GF-D8 (cell line): ENCODE measurements at places on chromosomes 2 and 18.
A peak's percentile ranks its signal among the peaks of the same experiment; 100 is the strongest.

DNA sequence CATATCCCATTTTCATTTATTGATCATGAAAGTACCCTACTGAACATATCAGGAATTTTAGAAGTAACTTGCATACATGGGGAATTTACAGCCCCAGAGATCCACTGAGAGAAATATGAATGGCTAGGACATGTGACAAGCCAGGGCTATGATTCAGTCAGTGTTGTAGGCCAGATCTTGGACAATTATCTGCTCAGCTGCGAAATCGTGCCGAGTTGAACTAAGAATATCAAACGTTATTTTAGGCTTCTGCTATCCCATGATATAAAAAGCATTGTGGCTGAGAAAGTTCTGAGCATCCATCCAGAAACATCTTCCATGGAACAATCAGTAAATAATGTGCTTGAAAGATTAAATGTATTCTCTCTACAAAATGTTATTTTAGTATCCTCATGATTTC, 85.7 kb upstream of the UNC80 start:
- no peak for DNase-seq

DNA sequence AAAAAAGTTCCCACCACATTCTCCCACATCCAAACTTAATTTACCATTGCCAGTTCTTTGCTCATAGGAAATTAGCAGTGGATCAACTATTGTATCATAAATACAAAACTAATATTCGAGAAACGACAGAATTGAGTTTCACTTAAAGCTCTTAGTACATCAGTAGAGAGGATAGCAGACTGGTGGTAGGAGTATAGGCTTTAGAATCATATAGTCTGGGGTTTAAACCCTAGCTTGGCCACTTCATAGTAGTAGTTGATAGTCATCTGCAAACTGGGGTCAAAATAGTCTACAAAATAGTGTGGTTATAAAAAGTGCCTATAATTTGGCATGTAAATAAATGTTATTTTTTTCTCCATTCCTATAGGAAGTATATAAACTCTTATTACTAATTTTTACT, 30.9 kb downstream of the PIK3C3 start:
- no peak for DNase-seq

DNA sequence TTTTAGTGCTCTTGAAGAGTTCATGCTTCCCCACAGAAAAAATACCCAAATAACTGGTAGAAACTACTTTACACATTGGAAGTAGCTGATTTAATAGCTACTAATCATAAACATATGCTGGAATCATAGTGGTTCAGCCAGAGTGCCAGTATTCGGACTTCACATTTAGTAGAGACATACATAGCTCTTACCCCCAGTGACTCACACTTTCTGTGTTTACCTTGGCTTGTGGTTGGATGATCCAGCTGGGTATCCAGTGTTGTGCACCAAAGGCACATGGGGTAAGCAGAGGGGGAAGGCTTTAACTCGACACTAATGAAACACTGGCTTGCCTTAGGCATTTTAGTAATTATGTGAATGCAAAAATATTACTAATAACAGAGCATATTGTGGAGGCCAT, 18.1 kb downstream of the ARHGAP28 start:
- no peak for DNase-seq

DNA sequence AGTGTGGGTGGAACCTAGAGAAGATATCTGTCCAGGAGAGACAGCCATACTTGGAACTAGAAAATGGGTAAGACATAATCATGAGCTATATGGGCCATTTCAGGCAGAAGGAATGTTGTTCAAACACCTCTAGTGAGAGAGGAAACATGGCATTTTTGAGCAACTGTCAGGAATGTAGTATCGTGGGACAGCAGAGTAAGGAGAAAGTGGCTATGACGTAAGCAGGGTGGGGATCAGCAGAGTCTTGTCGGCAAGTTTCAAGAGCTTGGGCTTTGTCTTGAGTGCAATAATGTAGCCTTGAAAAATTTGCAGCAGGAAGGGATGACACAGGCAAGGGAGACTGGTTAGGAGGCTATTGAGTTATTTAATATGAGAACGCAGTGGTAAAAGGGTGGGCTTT, 20.4 kb downstream of the SERPINB7 start:
- no peak for DNase-seq

- DNase-seq = no peak
These were observed 162.1 kb downstream of the ZEB2 start for GRCh38 chr2:144357623-144358373.

GRCh38 chr2:65116645-65117044, 13.3 kb downstream of the RAB1A start:
- DNase-seq = no peak

GRCh38 chr2:161223139-161223732, 63.0 kb downstream of the TANK start:
- DNase-seq = peak; percentile 19

GRCh38 chr2:189252991-189253675, 73.6 kb upstream of the COL5A2 start:
- no peak for DNase-seq

GRCh38 chr18:78587626-78588600, 391.7 kb upstream of the SALL3 start:
- no peak for DNase-seq

- DNase-seq = no peak
These were observed 11.2 kb upstream of the EFR3B start for GRCh38 chr2:25030702-25031101.

- DNase-seq = no peak
These were observed 219.4 kb upstream of the STON1 start for GRCh38 chr2:48310581-48310980.

- DNase-seq = no peak
These were observed 58.1 kb upstream of the IL1RL1 start for GRCh38 chr2:102253140-102253752.

DNA sequence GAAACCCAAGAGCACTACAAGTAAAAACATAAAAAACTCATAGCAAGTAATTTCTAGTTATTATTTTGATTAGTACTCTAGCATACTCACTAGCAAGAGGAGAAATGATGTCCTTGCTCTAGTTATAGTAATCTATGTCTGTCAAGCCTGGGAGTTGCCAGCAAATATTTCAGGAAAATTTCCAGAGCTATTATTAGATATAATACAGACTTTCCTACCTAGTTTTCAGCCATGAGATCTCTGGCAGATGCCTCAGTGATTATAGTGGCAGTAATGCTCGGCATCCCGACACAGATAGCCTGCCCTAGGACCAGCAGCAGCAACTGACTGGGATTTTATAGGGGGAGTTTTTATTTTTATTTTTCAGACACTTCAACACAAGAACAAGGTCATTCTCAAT, 224.4 kb downstream of the ZNF385B start:
- no peak for DNase-seq

DNA sequence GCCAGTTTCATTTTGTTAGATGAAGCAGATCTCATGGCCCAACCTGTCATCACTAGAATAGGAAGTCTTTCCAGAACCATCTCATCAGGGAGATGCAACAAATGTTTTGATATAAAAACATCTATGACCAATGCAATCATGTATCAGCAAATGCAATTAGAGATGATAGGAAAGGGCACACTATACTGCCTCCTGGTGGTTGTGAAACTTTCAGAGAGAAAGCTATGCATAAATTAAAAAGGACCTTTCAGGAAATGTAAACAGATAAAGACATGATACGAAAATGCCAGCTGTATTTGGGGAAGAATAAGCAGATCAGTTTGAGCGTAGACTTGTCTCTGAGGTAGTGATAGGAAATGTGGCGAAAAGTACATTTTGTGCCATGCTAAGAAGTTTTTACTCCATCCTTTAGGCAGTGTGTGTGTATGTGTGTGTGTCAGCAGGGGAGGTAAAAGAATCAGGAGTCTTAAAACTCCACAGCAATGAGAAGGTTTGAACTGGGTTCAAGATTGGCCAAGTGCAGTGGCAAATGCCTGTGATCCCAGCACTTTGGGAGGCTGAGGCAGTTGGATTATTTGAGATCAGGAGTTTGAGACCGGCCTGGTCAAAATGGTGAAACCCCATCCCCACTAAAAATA, 479.3 kb downstream of the CPS1 start:
- no peak for DNase-seq

DNA sequence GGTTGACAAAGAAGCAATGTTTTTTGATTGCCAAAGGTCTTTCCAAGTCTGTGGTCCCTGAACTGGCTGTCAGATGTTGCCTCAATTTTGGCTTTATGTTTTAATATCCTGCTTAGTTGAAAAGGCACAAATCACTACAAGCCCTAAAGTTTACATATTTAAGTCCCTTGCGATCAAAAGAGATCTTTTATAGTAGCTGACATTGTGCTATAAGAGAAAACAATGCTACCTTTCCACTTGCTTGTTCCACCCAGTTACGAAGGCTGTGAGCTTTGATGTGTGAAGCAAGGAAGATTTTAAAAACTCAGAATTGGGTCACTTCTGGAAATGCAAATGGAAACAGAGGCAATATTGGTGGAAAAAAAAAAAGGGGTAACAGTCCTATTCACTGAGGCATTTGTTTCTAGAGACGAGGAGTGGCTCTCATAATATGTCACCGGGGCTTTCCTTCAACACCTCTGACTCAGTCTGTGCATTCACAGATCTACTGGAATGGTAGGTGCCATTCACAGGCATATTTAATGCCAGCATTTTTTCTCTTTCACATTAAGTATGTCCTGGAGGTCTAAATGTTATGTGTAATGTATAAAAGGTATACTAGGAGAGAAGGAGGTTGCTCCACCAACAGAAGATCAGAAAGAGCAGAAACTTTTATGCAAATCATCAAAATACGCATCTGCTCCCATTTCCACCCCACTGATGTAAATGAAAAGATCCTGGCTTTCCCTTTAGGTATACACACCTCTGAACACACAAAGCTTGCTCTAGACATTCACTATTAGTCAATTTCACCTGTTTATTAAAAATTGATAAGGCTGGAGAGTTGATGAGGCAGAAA, 91.8 kb downstream of the TGIF1 start:
- DNase-seq = no peak

- no peak for DNase-seq
These were observed 463.2 kb downstream of the THSD7B start for GRCh38 chr2:137228566-137228965.

DNA sequence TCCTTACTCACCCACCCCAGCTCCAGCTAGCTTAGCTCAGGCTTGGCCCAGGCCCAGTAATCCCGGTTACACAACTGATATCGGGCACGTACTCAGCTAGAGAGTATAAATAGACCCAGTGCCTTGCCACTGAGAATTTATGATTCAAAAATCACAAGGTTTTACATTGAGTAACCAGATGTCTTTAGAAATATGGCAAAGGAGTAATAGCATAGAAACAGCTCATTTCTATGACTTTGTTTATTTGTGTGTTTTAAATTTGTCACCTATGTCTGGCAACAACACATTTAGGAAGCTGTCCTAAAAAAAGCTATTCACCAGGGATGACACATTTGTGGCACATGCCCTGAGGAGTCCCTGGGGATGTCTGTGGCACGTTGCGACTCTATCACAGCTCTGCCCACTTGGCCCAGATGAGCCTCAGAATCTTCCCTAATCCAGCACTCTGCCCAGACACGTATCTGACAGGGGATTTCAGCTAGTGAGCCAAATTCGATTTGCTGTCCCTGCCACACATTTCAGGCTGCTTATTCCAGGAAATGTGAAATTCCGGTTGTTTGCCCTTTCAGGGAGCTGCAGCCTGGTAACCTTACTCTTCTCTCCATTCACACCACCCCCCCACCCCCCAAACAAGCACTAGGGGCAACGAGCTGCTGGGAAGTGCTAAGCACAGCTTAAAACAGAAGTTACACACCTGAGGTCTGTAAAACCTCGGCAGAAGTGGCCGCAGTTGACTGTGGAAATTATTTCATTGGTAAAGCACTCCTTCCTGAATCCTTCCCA, 85.4 kb upstream of the ZCCHC2 start:
- DNase-seq = no peak

DNA sequence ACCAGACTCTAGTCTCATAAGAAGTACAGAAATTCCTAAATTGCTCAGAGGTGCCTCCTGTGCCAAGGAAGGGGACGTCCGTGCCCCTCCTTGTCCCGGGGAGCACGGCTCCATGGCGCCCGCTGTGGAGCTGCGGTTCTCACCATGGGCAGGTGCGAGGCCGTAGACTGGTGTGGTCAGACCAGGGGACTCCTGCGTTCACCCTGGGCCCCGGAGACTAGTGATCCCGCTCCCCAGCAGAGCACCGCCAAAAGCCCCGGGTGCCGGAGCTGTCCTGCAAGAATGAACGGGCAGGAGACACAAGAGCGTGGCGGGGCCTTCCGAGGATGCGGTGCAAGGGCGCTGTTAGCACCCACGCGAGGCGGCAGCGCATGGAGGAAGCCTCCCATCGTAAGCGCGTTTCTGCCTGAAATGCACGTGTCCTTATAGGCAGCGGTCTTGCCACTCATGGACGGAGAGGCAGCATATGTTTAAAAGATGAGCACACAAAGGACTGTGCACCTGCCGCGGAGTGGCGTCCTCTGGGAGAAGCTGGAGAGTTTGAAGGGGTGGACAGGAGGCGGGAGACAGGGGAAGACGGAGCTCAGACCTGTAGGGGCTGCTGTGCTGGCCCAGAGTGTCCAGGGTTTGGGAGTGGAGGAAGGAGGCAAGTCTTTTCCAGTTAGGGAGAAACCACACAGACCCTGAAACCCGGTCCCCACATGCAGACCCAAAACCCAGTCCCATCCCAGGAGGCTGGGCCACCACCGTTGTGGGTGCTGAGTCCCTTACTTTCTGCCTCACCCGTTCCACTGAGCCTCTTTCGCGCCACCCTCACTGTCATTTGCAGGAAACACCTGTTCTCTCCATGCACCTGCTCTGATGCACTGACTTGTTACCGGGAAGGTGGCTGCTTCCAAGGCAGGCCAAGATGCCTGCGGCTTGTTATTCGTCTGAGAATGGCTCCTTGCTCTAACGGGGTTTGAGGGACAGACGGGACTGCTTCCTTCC, 7.5 kb upstream of the KCNG2 start:
- no peak for DNase-seq

- DNase-seq = no peak
These were observed 38.4 kb upstream of the STAT4 start for GRCh38 chr2:191189112-191189635.

DNA sequence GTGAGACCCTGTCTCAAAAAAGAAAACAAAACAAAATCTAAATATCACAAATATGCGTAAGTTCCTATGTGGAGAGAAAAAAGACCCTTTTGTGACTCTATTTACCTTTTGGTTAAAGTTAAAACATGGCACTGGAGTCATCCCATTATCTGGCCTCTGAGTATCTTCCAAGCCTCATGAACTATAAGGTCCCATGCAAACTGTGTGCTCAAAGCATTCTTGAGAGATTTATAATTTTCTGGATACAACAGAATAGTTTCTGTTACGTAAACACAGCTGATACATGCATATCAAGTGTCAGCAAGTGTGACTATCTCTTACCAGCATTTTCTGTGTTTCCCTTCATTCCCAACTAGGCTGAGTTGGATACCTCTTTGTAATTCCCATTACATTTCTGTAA, 8.8 kb upstream of the NOSTRIN start:
- DNase-seq = no peak

GRCh38 chr2:199431746-199432213, 26.0 kb downstream of the SATB2 start:
- DNase-seq = no peak
